Stimulated activated CD8-positive, alpha-beta memory T cell treated with anti-CD3 and anti-CD28 coated beads, Interleukin-2, amount 100 ng/mL, for 48 hours (primary cell): ENCODE measurements at places on chromosomes 4 and X.

DNA sequence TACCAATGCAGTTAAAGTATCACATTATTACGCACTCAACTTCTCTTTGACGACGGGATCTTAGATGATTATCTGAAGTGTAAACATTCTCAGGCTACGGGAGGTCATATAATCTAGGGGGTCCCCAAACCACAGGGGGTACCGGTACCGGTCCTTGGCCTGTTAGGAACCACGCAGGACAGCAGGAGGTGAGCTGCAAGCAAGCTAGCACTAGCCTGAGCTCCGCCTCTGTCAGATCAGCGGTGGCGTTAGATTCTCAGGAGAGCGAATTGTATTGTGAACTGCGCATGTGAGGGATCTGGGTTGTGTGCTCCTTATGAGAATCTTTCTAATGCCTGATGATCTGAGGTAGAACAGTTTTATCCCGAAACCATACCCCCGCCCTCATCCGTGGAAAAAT lies 20.6 kb upstream of the PRR27 start:
- no peak for DNase-seq

GRCh38 chr4:53793096-53793495 lies 201.8 kb upstream of the LNX1 start:
- no peak for DNase-seq

DNA sequence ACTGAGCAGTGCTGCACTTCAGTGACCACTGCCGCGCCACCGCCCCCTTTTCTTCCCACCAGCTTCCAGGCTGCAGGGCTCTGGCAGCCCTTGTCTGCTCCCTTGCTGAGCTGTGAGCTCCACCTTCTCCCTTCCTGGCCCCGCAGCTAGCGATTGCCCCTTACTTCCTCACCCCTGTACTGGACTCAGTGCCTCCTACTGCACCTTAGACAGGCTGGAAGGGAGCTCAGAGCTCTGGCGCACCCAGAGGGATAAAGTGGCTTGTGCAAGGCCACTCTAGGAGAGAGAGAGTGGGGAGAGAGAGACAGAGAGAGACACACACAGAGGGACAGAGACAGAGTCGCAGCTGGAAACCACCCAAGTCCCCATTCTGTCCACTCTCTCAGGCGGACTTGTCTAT lies 6.0 kb downstream of the RASL11B start:
- no peak for DNase-seq

- no peak for DNase-seq
Measured at GRCh38 chr4:30396772-30397475, 323.2 kb upstream of the PCDH7 start.

GRCh38 chrX:118225711-118226428 lies 109.3 kb upstream of the KLHL13 start:
- DNase-seq = no peak

GRCh38 chrX:133401536-133401935 lies 13.8 kb downstream of the GPC4 start:
- DNase-seq = no peak

GRCh38 chrX:106999002-106999975 lies 723 bp downstream of the MORC4 start:
- no peak for DNase-seq

- DNase-seq = no peak
Measured at GRCh38 chrX:97089116-97089515, 205.4 kb downstream of the RPA4 start.

DNA sequence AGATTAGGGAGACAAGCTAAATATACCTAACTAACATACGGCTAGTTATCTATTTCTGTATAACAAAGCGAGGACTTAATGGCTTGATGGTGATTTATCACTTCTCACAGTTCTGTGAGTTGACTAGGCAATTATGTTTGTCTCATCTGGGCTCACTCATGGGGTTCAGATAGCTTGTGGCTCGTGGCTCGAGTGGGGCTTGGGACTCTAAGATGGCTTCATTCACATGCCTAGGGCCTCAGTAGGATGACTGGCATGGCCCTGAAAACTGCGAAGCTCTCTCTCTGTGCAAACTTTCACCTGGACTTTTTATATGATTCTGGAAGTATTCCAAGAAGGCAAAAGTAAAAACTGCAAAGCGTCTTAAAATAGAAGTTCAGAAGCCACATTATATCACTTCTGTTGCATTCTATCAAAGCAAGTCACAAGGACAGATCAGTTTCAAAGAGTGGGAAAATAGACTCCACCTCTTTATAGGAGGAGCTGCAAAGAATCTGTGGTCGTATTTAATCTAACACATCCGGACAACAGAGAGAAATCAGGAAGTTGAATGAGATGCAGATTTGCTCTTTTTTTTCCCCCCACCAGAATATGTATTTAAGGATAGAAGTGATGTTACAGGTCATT lies 491.2 kb downstream of the INPP4B start:
- DNase-seq = no peak

DNA sequence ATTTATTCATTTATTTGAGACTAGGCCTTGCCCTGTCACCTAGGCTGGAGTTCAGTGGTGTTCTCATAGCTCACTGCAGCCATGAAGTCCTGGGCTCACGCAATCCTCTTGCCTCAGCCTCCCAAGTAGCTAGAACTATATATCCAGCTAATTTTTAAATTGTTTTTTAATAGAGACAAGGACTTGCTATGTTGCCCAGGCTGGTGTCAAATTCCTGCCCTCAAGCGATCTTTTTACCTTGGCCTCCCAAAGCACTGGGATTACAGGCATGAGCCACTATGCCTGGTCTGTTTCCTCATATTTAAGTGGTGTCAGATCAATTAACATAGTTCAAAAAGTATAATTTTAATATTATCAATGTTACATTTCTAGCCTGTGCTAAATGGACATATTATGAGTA lies 68.5 kb downstream of the AFF1 start:
- DNase-seq = no peak

DNA sequence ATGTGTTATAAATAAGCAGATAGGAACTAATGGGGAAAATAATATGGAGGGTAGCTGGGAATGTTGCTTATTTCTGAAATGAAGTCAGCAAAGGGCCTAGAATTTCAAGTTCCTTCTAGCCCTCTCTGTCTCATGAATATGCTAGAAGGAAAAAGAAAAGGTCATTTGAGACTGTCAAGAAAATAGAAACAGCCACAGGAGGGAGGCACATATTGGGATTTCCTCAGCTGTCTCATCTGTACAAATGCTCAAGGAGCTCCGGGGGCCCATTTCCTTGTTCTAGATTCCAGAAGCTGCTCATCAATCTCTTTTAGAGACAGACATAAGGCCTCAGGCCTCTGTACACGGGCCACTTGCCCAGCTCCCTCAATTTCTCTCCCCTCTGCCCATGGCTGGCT lies 127.6 kb upstream of the ETNPPL start:
- DNase-seq = no peak
